Articular chondrocyte of knee joint (primary cell): ENCODE measurements at places on chromosomes 1 and 21. TPM values are rescaled to one million over a fixed set of nuclear protein-coding genes. Genes with fewer than 3 reads are reported as not detected.

MROH9 gene
- 0.22 and 0.26 TPM in 2 replicates for total RNA-seq

SLC25A34 gene
- 0.52 and 0.65 TPM in 2 replicates for total RNA-seq

DNAH14 gene
- total RNA-seq: 38.8 and 44.9 TPM in 2 replicates

MUL1 gene
- total RNA-seq: 29.8 and 35.8 TPM in 2 replicates
